CD4-positive, alpha-beta T cell (primary cell): ENCODE measurements at places on chromosomes 11 and 22.

GRCh38 chr11:3107608-3108182 is 50.5 kb upstream of the CARS1 start:
- no peak for DNase-seq

GRCh38 chr11:78740199-78741071 is 165.8 kb upstream of the NARS2 start:
- no peak for DNase-seq

DNA sequence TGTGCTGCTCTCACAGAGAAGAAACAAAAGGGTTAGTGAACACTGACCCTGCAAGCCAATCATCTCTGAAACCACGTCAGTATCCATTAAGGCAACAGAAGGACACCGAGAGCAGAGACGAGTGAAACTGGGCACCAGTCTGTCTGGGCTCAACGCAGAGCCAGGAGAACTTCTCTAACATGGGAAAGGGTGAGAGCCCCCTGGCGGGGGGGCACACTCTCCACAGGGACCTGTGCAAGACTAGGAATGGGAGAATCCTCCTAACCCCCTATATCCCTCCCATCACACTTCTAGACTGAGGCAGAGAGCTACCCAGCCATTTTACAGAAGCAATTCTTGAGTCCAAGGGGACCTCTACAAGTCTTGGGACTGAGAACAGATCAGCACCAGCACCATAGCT is 285.8 kb downstream of the SOX6 start:
- DNase-seq = no peak

GRCh38 chr11:110573411-110573810 is 138.8 kb downstream of the ARHGAP20 start:
- no peak for DNase-seq

DNA sequence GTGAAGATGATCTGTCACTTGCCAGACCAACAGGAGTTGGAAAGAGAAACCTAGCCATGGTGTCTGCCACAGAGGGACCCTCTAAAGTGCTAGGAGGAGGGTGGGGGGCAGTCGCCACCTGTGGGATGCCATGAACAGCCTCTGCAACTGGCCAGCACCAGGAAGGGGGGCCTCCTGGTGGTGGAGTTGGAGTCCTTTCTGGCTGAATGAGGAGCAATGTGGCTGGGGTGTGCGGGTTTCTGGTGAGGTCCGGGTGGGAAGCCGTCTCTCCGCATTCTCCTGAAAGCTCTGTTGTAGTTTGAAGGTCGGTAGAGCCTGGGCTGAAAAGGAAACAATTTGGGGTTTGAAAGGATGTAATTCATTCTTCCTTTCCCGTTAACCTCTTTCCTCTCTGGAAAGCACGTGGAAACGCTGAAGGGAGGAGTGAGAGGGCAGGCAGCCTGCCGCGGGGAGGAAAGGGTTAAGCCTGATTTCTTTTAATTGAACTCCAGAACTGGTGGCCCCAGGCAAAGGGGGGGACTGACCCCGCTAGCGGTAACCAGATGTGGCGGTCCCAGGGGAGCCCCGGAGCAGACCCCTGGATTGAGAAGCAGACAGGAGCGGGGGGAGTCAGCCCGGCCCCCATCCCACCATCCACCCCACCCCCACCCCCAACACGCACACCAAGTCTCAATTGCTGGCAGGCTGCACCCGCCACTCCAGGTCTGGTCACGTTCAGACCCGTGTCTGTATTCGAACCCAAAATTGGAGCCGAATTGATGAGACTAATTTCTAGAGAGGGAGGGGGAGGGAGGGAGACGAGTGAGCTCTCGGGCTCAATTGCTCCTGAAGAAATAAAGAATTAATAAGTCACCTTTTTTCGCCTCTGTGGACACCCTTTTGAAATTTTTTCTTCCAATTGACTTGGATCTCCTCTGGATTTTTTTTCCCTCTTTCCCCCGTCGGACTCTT is 1.8 kb upstream of the FLI1 start:
- DNase-seq = no peak

DNA sequence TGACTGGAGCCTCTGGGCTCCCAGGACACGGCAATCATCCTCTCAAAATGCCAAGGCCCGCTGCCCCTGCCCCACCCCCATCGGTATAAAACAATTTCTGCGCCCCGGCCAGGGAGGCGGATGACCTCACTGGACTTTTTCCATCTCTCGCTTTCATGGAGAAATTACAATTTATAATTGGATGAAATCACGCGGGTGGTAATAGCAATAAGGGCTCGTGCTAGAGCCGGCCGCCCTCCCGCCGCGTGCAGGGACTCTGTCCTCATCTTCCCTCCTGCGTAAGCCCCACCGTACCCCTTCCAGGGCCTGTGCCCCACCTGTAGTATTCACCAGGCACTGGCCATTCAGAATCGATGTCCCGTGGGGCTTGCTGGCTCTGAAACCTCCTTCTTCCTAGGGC is 64.5 kb downstream of the MACROD1 start:
- DNase-seq = no peak

GRCh38 chr11:14240221-14240620 is 118.8 kb downstream of the RRAS2 start:
- DNase-seq = no peak

- DNase-seq = peak; percentile 29
These were observed 5.8 kb upstream of the MIEF1 start for GRCh38 chr22:39496131-39496838.

DNA sequence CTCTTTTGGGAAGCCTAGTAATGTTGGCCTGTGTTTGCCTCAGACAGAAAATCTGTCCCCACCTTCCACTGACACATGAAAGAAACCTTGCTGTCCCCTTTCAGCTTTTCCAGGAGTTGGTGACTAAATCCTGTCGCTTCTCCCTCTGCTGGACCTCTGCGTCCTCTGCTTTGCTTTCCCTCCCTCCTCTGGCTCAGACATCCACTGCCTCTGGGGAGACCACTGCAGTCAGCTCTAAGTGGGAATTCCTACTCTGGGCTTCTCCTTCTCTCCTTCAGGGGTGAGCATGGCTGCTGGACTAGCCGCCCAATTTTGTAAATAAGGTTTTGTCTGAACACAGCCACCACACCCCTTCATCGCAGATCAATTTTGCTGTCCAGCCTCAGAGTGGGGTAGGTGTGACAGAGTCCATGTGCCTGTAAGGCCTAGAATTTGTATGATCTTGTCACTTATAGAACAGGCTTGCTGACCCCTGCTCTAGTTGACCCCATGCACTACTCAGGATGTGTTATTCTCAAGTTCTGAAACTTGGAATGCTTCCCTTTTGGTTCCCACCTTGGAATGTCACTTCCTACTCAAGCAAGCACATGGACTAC is 23.0 kb downstream of the LRRC74B start:
- no peak for DNase-seq

- no peak for DNase-seq
These were observed 68.2 kb downstream of the CASP12 start for GRCh38 chr11:104830080-104830479.

DNA sequence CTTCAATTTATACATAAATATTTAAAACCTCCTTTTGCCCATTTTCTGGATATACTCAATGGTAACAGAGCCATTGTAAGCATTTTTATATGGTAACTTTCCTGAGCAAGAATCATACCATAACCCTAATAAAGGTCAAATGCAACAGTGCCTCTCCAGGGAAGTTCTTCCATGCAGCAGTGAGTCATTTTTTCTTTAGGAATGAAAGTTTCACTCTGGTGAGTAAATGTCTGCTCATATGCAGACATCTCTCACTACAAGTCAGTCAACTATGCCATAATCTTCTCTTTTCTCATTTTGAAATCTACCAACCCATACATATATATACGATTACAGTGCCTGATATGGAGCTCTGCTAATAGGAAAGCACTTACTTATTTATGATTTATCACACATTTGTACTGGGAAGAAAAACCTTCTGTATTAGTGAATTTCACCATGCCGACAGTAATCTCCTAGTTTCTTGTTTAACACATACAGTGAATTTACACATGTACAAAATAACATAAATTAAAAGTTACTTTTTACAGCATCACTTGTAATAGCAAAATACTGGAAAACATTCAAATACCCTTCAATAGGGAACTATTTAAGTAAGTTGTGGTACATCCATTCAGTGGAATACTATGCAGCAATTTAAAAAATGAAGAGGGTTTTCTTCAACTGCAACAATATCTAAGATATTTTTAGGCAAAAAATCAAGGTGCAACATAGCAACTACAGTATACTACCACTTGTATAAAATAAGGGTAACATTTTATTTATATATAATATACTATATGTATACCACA is 16.0 kb downstream of the STK33 start:
- DNase-seq = no peak

- peak; percentile 35 for DNase-seq
These were observed 102.6 kb upstream of the SPON1 start for GRCh38 chr11:13859892-13860291.

- no peak for DNase-seq
These were observed 7.2 kb downstream of the CHEK2 start for GRCh38 chr22:28734393-28734792.

- no peak for DNase-seq
These were observed 62.7 kb downstream of the APOL3 start for GRCh38 chr22:36097880-36098279.

DNA sequence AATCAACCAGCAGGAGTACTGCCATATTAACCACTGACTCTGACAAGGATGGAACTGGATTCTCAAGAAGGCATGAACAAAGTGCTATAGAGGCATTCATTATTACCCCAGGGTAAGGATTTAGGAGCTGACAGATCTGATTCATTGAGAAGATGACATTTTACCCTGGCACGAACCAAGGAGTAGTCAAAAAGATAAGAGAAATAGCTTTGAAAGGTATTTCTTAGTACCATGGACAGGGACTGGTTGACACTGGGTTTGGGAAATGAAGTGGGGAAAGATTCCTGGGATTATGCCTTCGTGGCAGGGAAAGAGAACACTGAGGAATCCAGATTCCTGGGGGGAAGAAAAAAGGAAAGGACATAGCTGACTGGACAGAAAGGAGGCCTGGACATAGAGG is 5.1 kb upstream of the SAAL1 start:
- DNase-seq = no peak

GRCh38 chr11:114416441-114416961 is 16.0 kb downstream of the RBM7 start:
- no peak for DNase-seq

DNA sequence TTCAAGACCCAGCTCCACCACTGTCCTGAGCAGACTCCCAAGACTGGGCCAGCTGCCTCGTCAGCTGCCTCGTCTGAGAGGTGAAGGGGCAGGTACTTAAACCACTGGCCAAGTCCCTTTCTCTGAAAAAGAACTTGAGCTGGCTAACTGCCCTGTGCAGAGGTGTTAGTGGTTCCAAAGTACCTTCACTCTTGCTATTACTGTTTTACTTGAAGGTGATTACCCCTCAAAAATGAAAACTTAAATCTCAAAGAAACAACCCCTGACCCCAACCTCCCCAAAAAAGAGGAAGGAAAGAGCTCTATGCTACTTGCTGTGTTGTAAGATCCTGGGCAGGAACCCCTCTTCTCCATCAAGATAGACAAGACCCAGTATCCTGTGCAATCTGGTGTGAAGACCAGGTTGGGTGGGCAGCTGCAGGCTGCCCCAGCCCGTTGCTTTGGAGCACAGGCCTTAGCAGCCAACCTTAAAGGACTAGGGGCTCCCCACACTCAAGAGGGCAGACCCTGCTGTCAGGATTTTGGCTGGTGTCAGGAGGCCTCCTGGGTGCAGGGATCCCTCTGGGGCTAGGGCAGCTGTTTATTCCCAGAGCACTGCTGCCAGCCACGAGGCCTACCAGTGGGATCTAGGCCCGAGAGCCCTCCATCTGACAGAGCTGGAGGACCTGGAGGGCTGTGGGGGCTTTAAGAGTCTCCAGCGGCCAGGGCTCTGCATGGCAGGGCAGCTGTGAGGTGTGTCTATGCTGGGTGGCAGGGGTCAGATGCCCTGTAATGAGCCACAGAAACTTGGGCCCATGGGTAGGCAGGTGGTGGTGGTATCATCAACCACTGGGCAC is 13.0 kb downstream of the GUCD1 start:
- no peak for DNase-seq

DNA sequence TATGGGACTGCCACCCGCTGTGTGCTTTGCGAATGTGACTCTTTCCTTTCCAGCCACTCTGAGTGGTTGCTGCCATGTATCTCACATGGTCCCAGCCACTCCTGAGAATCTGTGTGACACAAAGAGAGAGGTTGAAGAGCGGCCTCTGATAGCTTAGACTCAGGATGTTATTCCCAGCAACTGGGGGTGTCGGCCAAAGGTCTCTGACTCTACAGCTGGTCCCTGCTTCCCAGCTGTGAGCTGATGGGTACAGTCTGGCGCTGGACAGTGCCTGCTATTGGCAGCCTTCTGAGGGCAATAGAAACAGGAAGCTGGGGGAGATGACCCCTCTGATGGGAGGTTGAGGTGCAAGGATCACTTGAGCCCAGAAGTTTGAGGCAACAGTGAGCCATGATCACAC is 105.1 kb downstream of the RRAS2 start:
- no peak for DNase-seq

- DNase-seq = peak; percentile 29
These were observed 728 bp downstream of the RPL3 start for GRCh38 chr22:39318507-39319283.

- no peak for DNase-seq
These were observed 6.6 kb downstream of the HSPA8 start for GRCh38 chr11:123055191-123055901.

GRCh38 chr11:128157423-128158298 is 429.7 kb downstream of the ETS1 start:
- DNase-seq = peak; percentile 37

DNA sequence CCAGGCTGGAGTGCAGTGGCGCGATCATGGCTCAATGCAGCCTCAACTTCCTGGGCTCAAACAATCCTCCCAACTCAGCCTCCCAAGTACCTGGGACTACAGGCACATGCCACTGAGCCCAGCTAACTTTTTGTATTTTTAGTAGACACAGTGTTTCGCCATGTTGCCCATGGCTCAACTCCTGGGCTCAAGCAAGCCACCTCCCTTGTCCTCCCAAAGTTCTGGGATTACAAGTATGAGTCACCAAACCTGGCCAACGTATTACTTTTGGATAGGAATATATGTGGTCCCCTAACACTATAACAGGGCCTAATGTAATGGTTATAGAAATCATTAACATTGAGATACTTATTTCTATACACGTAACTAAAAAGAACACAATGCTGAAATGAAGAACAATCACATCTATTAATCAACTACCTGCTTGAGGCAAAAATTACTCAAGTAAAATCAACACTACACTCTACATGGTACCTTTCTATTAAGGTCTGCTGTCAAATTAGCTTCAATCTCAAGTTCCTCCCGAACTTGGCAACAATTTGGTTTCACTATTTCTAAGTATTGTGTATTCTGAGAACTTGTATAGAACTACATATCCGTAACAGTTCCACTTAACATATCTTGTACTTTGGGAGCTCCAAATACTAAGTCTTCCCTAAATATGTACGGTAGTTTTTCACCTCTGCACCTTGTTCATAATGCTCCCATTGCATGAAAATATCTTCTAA is 124.9 kb downstream of the FCHSD2 start:
- no peak for DNase-seq

- DNase-seq = no peak
These were observed 144.0 kb downstream of the MPPED1 start for GRCh38 chr22:43555561-43556515.
